ENCODE measurements at places on chromosomes 16 and 17.

DNA sequence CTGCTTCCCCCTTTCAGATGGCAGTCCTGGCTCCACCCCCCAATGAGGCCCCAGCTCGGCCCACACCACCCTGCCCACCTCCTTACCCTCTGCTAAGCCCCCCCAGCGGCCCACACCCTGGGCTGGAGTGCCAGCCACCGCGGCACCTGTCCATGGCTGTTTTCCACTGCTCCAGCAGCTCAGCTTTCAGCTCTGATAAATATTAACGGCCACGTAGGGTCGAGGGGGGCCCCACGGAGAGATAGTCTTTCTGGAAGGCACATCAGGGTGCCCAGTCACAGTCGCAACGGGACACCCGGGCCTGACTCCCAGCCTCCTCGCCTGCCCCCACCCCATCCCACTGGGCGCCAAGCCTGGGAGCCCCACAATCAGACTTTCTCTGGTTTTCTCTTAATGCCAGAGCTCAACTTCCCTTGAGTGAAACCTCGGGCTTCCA is 46.5 kb upstream of the CIBAR2 start:
- no peak for DNase-seq

DNA sequence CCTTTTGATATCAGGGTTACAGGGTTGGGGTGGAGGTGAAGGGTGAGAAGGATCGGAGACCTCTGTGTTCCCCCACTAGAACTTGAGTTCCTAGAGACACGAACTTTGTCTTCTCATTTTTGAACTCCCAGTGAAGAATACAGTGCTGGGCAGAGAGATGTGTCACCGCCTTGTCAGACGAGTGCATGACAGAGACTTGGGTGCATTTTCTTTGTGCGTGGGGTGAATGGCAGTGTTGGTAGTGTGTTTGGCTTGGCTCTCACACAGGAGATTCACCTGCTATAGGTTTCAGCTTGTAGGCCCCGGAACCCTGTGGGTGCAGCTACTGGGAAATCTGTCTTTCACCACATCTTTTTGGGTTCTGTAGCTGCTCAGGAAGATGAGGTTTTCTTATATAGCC is 40.0 kb upstream of the CCR7 start:
- no peak for DNase-seq

DNA sequence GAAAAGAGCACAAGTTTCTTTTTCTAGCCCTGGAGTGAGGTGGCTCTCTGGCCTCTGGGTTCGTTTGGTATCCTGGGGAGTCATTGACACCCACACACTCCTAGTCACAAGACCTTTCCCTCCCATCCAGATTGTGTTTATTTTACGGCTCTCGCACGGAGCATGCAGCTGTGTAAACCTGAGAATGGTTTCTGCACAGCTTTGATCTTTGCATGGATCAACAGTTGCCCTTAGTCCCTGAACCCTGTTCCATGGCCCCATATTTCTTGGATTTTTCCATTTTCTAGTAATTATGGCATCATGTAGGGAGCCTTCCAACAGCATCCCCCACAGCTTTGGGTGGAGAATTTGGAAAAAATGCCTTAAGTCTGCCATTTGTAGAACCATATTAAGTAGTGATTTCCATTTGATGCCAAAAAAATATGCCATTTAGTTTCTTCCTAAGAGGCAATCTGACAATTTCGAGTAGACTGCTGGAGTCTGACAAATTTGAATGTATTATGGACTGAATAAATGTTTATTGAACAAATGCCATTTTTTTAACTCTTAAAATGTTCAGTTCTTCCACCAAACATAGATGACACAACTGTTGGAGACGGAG is 197.7 kb downstream of the WWOX start:
- DNase-seq: no peak

DNA sequence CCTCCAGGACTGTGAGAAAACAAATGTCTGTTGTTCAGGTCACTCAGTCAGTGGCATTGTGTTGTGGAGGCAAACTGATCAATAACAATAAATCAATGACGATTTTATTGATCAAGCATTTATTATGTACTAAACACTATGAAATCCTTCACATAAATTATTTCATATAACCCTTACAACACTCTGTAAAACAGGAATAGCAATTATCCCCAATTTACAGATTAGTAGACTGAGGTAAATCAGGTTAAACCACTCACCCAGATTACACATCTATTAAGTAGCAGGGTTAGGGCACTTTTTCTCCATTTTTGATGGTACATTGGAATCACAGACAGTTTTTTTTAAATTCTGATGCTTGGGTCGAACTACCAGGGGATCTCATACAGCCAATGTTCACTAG is 372.8 kb upstream of the MAF start:
- DNase-seq: no peak

DNA sequence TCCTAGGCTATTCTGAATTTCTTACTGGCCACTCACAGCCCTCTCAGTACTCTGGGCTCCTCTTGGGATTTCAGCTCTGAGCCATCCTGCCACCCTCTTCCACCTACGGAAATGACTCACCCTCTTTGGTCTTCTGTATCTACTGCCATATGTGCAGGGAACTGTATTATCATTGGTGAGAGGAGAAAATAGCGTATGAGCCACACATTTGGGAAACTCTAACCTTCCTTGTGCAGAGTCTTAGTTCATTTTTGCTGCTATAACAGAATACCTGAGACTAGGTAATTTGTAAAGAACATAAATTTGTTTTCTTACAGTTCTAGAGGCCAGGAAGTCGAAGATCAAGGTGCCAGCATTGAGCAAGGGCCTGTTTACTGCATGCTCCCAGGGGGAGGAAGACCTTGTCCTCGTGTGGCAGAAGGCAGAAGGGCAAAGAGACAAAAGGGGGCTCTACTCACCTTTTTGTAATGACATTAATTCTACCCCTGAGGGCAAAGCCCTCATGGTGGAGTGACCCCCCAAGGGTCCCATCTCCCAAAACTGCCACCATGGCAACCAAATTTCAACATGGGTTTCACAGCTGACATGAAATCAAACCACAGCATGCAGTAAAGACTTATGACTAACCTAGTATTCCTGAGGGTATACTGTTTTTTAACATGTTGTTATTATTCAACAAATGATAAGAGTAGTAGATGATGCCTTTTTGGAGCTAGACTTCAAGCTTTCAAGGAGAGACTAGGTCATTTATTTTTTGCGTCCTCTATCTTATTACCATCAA is 191.8 kb downstream of the PRKCA start:
- DNase-seq: no peak

- no peak for DNase-seq
Measured at GRCh38 chr17:71869293-71869692, 251.5 kb upstream of the SOX9 start.

- DNase-seq: no peak
Measured at GRCh38 chr16:89135971-89136765, 35.4 kb upstream of the CDH15 start.

GRCh38 chr16:88655733-88656281 is 5.0 kb upstream of the CYBA start:
- no peak for DNase-seq

- no peak for DNase-seq
Measured at GRCh38 chr17:15886804-15887203, 58.1 kb upstream of the ADORA2B start.

DNA sequence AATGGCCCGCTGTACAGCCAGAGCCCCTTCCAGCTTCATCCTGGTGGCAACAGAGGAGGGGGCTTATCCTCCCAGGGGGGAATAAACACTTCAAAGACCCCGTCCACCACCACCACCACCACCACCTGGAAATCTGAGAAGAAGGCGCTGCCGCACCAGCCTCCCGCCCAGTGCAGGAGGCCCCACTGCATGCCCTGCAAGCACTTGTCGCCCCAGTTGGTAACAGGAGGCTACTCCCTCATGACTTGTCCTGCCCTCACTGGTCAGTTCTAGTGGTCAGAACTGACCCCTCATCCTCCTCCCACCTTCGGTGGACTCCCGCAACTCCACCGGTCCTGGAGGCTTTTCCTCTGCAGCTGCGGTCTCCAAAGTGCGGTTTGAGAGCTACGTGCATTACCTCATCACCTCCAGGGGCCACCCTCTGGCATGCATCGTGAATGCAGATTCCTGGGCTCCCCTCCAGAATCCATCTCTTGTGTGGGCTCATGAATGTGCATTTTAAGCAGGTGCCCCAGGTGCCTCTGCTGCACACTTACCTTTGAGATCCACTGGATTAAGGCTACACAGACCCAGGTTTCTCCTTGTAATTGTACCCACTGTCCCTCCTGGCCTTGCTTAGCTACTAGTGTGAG is 71.8 kb downstream of the SRCIN1 start:
- DNase-seq: no peak

- DNase-seq: no peak
Measured at GRCh38 chr16:50652836-50653425, 28.2 kb downstream of the SNX20 start.

GRCh38 chr16:66936462-66936861 is 1.1 kb downstream of the CES2 start:
- DNase-seq: no peak

DNA sequence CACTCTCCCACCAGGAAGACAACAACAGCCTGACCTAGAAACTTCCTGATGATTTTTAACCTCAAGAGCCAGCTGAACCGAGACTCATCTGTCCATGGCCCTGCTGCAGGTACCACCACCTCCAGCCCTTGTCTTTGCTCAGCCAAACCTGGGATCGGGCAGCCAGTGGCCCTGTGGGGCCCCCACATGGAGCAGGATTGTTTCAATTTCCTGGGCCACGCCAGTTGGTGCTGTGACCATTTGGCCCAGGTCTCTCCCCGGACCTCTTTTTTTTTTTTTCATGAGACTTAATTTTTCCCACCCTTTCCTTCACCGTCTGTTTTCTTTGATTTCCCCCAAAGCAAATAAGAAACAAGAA is 8.3 kb upstream of the HOXB2 start:
- DNase-seq: no peak

GRCh38 chr16:28265822-28266221 is 26.5 kb upstream of the SBK1 start:
- no peak for DNase-seq

DNA sequence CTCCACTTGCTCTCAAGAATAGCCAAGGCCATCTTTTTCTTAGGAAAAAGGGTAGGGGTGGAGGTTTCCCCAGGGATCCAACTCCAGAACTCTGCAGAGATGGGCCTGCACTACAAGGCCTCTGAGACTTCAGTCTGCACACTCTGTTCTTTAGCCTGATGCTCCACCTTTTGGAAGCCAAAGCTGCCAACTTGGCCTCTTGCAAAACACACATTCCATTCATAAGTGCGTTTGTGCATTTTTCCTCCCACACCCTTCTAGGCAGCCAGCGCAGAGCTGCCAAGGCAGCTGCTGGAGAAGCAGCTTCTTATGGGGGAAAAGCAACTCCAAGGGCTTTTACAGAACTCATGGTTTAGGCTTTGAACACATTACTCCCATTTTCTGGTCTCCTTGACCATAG is 45.3 kb downstream of the REXO5 start:
- no peak for DNase-seq

DNA sequence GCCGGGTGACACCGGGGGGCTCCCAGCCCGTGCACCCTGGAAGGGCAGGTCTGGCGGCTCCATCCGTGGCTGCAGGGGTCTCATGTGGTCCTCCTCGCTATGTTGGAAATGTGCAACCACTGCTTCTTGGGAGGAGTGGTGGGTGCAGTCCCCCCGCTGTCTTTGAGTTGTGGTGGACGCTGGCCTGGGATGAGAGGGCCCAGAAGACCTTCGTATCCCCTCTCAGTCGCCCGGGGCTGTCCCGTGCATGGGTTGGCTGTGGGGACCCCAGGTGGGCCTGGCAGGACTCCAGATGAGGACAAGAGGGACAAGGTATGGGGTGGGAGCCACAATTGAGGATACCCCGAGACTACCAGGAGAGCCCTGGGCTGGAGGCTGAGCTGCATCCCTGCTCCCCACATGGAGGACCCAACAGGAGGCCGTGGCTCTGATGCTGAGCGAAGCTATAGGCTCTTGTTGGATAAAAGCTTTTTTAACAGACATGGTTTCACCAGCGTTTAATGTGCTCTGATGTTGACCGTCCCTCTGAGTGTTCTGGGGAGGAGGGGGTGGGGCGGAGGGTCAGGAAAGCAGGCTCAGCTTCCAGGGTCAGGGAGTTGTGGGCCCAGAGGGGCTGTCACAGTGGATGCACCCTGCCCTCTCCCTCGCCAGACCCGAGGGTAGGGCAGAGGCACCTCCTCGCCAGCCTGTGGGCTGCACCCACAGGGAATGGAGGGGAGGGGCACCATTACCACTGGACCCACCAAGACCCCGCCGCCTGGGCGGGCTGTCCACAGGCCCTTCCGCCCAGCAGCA is 5.4 kb downstream of the SPATA2L start:
- DNase-seq: no peak

GRCh38 chr17:41451154-41451728 is 10.5 kb upstream of the KRT38 start:
- no peak for DNase-seq

DNA sequence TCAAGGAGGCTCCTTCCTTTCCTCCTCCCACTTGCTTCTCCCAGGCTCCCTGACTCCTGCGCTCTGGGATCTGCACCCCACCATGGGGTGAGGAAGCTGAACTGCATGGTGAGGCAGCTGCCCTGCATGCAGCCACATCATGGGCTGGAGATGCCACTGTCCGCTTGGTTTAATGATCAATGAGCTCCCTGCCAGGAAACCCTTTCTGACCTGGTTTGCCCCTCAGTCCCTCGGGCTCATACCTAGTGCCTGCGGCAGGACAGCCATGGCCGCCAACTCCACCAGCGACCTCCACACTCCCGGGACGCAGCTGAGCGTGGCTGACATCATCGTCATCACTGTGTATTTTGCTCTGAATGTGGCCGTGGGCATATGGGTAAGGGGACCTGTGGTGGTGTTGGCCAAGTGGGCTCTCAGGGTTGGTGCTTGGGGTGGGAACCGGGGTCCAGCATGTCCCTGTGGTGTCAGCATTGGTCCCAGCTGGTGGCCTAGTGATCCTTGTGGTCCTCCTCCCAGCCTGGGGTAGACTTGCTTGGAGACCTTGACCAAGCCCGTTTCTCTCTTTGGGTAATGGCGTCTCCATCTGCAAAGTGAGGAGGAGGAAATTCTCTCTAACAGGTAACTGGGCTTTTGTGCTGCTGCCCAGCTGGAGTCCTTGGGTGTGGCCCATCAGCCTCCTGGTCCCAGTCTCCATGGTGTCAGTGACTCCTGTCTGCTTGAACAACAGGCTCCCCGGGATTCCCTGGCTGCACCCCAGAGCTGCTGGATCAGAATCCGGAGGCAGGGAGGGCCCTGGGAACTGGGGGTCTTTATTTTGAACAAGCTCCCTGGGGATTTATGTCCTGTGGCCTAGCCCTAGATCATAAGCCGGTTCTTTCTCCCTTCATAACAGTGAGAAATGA is at the start of gene SLC5A10:
TSS of gene SLC5A10 (plus strand) at position 225 of the 902 bp plus-strand sequence. CDS start at position 266, 41 bp downstream.
- no peak for DNase-seq

DNA sequence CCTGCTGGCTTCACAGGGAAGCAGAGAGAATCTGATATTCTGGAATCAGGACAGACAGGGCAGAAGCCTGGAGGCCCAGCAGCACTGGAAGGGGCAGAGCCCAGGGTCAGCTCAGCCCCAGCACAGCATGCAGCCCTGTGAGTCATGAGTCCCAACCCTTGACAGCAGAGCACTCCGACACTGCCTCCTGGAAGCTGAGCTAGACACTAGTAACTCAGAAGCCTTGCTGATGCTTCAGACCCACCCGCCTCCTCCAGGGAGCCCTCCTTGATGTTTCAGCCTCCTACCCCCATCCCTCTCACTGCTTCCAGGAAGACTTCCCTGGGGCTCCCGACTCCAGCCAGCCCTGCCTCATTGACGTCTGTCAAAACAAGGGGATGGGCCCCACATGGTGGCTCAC is 6.9 kb downstream of the CAMKK1 start:
- DNase-seq: no peak

All from amygdala (tissue), 56 donors.